ENCODE measurements at places on chromosomes 4 and X.

- no peak for DNase-seq
Measured at GRCh38 chrX:111662292-111662691, 18.7 kb upstream of the ALG13 start.

- no peak for DNase-seq
Measured at GRCh38 chrX:42017971-42018370, 94.6 kb upstream of the CASK start.

DNA sequence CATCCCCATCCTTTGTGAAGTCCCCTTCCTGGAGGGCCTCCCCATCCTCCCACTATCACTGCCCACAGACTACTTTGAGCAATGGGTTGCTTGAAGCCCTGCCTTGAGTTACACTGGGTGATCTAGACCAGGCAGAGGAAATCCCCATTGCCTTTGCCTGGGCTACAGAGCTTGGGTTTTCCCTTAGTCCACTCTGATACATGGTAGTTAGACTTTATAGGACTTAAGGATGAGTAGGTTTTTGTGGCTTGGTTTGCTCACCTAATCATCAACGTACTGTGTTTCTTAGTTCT lies 56.6 kb downstream of the TMEM131L start:
- DNase-seq = no peak

DNA sequence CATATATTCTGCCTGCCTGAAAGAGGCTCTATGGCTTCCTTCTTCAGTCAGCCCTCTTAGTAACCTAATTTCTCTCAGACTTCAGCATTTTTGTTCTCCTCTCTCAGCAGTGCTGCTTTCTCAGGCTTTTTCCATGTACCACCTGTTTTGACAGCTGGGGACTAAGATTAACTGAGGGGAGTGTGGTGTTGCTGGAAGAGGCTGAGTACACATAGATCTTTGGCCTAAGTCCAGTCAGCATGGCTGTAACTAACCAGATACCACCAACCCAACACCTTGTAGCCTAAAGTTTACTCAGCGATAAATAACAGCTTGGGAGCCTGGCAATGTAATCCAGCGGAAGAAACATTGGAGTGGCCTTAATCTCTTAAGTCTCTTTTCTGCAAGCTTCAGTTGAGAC lies 85.5 kb downstream of the RTL3 start:
- no peak for DNase-seq

GRCh38 chr4:84324303-84325245 lies 174.5 kb downstream of the NKX6-1 start:
- no peak for DNase-seq
